ENCODE measurements at places on chromosomes 16 and 17.

- peak; percentile 40 for DNase-seq
Observed at GRCh38 chr16:84842516-84843148, 22.8 kb downstream of the CRISPLD2 start.

DNA sequence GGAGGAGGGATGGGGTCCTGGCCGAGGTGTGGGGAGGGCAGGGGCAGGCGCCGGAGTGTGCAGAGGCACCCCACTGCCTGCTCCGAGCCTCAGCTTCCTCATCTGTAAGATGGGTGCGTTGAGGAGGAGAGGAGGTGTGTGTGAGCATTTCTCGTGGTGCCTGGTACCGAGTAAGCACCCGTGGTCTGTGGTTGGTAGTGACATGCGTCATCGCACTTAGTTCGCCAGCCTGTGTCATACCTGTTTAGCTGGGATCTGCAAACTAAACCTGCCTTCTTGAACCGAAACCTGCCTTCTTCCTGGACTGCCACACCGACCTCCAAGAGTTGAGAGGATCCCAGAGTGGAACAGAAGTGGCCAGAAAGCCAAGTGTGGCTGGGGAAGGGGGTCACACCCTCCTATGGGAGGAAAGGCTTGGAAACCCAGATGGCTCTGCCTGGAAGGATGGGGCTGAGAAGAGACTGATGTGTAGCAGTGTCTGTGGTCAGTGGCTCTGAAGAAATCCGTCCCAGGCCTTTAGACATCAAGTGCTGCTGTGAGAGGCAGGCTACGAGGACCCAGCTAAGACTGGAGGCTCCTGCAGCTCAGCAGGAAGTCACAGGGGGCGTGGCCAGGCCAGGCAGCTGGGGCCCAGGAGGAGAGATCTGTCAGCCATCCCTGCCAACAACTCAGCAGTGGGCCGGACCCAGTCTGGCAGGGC, 162.6 kb upstream of the PLCG2 start:
- no peak for DNase-seq

DNA sequence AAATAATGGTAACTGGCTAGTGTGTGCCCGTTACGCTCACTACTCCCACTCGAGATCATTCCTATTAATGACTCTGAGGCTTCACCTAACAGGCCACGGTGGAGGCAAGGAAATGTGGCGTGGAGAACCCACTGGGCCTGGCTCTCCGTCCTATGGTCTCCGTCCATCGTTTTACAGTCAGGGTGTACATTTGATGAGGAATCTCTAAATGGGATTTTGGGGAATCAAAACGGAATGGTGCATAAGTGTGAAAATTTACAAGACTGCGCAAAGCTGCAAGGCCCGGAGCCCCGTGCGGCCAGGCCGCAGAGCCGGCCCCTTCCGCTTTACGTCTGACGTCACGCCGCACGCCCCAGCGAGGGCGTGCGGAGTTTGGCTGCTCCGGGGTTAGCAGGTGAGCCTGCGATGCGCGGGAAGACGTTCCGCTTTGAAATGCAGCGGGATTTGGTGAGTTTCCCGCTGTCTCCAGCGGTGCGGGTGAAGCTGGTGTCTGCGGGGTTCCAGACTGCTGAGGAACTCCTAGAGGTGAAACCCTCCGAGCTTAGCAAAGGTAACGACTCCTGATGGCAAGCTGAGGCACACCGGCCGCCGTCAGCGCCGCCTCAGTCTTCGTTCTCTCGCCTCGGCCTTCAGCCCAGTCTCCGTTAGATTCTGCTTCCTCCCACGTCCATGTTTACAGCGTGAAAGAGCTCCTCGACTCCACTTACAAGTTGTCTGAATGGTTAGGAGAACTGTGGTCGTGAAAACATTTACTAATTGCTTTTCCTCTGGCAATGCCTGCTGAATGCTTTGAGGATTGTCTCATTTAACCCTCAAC, at the start of gene RAD51C:
TSS of gene RAD51C (plus strand) at position 364 of the 817 bp plus-strand sequence. CDS start at position 406, 42 bp downstream.
- peak; percentile 82 for DNase-seq

GRCh38 chr16:3188925-3189825, 1.2 kb downstream of the OR1F1 start:
- peak; percentile 71 for DNase-seq

DNA sequence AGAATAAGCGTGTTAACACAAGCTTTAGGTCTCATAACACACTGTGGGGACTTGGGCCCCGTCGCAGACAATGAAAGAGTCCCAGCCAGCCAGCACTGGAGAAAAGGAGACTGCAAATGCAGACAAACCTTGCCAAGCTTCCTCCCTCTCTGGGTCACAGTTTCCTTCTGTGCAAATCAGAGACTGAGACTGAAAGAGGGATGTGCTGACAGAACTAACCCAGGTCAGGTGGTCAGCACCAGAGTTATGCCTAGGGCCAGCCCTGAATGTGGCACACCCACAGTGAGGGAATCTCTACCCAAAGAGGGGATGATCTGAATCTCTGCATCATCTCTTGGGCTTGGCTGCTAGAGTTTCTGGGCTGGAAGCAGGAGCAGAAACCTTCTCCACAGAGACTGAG, 282.3 kb upstream of the CCL2 start:
- no peak for DNase-seq

DNA sequence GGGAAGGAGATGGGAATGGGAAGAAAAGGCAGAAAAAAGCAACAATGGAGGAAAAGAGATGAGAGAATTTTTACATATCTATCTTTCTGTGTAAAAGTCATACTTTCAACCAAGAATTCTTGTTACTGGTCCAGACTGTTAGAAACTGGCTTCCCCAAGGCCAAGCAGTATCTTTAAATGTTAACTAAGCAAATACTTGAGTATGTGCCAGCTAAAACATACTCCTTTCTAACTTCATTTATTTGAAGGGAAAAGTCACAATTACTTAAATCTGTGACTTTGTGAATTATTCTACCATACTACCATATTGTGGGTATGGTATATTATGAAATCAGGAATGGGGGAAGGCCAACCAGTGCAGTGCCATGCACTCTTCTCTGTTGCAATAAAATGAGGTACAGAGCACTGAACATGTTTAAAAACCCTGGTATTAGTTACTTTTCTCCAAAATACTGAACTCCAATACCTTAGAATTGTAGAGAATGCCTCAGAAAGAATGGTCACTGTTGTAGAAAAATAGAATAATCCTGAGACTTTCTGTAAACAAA, 92.3 kb upstream of the C17orf78 start:
- no peak for DNase-seq

GRCh38 chr17:77442976-77443747, 302.4 kb downstream of the SEC14L1 start:
- DNase-seq: no peak

- DNase-seq: no peak
Observed at GRCh38 chr17:187130-187529, 5.7 kb upstream of the DOC2B start.

- no peak for DNase-seq
Observed at GRCh38 chr16:82671741-82672140, 45.0 kb downstream of the CDH13 start.

- DNase-seq: peak; percentile 95
Observed at GRCh38 chr17:49090878-49091594, 41.5 kb upstream of the B4GALNT2 start.

- no peak for DNase-seq
Observed at GRCh38 chr16:87145181-87146176, 171.7 kb downstream of the C16orf95 start.

- peak; percentile 83 for DNase-seq
Observed at GRCh38 chr17:38729886-38730525, at the start of gene CISD3. Gene CISD3, plus strand, starts transcription at chr17:38730341. Its CDS starts 18 bp downstream, at chr17:38730359.

DNA sequence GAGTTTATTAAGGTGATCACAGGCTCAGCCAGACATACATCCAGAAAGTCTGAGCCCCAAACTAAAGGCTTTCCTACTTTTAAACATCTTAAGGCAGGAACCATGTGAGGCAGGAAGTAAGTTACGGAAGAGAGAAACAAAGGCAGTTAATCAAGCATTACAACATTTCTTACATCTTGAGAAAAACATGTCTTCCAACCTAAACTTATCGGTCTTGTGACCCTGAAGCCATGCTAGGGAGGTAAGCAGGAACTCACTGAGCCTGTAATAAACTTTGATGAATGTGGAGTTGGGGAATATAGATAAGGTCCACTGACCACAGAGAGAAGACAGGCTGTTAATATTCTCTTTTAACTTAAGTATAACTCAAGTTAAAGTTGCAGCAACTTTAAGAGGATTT, 3.5 kb upstream of the ACSM3 start:
- no peak for DNase-seq

DNA sequence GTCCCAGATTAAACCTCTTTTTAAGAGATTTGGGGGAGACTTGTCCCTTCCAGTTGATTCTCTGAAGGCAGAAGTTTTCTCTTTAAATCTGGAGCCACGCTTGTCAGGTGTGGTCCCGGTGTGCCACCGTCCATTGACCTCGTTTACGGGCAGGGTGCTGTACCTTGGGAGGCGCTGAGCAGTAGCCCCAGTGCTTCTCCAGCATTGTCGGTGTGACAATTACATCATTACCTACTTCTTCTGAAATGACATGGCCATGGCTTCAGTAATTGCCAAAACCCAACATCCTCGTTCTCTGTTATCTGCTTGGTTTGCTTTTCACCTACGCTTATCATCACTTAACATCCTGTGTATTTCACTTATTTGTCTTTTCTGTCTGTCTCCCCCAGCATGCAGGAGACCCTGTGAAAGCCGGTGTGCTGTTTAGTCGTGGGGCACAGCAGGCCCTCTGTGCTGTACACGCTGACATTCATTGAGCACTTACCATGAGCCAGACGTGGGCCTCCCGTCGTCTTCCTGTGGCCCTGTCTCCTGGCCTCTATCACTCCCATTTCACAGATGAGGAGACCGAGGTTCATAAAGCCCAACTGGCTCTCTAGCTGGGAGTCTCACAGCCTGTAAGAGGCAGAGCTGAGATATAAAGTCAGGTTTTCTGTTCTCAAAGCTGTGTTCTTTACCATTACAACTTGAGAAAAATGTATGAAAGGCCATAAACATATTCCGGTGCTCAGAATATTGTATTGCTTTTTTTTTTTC, 143.9 kb downstream of the CMIP start:
- no peak for DNase-seq

GRCh38 chr16:27428026-27428785, 26.2 kb downstream of the IL21R start:
- DNase-seq: no peak

DNA sequence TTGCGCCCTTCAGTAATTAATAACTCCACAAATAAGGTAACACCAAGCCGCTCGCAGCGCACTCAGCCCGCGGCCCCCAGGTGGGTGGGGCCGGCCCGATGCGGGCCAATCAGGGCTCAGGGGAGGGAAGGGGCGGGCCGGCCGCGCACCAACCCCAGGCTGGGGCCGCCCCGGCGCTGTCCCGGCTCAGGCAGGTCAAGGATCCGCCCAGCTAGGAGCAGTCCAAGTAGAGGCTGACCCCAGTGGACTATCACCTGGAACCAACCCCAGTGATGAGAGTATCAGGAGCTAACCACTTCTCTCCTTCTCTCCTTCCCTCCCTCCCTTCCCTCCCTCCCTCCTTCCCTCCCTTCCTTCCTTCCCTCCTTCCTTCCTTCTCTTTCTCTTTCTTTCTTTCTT, 110.8 kb downstream of the C16orf78 start:
- DNase-seq: no peak

GRCh38 chr16:71216714-71217113, 13.8 kb downstream of the HYDIN start:
- no peak for DNase-seq

GRCh38 chr16:48165961-48166578, 10.3 kb upstream of the ABCC12 start:
- DNase-seq: peak; percentile 52

GRCh38 chr16:1740234-1740633, 31.1 kb downstream of the NME3 start:
- no peak for DNase-seq

- DNase-seq: no peak
Observed at GRCh38 chr16:314351-314750, 31.4 kb downstream of the PDIA2 start.

GRCh38 chr16:80517846-80518245, 22.9 kb upstream of the DYNLRB2 start:
- peak; percentile 11 for DNase-seq

GRCh38 chr17:78738278-78738677, 43.8 kb downstream of the CYTH1 start:
- DNase-seq: no peak

GRCh38 chr16:57593021-57593420, 35.4 kb upstream of the ADGRG1 start:
- peak; percentile 35 for DNase-seq

DNA sequence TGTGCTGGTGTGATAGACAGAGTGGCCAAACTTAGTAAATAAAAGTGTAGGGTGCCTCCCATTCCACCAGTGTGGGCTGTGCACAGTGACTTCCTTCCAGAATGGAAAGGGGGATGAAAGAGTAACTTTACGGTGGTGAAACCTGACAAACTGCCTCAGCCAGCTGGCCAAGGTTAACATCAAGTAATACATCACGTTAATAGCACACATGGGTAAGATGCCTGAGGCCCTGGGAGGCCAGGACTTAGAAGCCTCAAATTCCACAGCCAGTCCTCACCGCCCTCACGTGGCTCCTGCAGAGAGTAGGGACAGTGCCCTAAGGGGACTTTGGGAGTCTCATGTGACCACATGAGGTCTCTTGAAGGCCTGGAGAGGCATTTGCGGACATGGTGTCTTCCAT, 14.1 kb downstream of the RMI2 start:
- peak; percentile 96 for DNase-seq

DNA sequence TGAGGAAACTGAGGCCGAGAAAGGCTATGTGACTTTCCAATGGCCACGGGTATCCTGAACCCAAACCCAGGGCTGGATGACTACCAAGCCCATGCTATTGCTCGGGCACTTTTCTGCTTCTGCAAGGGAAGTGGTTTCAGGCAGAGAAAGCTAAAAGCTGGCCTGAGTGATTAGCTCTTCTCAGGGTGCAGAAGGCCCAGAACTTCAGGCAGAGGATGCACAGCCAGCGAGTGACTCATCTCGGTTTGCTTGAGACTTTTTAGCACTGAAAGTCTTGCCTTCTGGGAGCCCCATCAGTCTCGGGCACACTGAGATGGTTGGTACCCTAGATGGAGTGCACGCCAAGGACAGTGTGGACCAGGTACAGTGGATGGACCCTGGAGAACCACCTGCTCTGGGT, 129.5 kb upstream of the SDK2 start:
- DNase-seq: no peak

DNA sequence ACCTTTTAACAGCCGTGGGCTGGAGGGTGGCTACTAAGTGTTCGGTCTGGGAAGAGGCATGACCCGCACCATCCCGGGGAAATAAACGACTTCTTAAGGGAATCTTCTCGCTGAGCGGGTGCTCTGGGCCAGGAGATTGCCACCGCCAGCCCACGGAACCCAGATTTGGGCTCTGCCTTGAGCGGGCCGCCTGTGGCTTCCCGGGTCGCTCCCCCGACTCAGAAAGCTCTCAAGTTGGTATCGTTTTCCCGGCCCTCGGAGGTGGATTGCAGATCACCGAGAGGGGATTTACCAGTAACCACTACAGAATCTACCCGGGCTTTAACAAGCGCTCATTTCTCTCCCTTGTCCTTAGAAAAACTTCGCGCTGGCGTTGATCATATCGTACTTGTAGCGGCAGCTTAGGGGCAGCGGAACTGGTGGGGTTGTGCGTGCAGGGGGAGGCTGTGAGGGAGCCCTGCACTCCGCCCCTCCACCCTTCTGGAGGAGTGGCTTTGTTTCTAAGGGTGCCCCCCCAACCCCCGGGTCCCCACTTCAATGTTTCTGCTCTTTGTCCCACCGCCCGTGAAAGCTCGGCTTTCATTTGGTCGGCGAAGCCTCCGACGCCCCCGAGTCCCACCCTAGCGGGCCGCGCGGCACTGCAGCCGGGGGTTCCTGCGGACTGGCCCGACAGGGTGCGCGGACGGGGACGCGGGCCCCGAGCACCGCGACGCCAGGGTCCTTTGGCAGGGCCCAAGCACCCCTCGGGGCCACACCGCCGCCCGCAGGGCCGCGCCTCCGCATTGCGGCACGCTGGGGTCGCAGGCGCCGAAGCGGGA, 3.6 kb upstream of the CBX4 start:
- DNase-seq: no peak
